Effector CD8-positive, alpha-beta T cell (primary cell): ENCODE measurements at places on chromosomes 6 and 20.

- no peak for DNase-seq
Measured at GRCh38 chr6:170165085-170165470, 125.8 kb downstream of the DLL1 start.

GRCh38 chr6:97586344-97586743 lies 303.3 kb upstream of the MMS22L start:
- no peak for DNase-seq

DNA sequence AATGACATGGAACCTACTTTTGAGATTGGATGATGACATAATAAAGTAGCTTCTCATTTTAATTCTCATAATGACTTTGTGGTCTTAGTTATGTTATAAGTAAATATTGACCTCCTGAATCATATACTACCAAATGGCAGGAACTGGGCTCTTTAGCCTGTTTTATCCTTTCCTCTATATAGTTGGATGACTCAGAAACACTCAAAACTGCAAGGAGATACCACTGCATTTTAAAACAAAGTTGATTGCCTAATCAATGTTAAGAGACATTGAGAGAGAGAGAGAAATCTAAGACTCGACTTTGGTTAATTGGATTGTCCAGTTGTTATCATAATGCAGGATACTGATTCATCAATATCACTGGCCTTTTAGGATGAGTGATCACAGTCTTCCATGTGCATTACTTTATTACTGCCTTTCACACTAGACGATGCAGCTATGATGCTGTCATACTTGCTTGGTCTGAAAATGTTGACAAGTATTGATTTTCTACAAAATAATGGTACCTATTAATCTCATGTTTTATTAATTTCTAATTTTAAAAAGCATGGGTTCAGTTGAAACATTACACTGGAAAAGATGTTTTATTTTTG lies 320.0 kb downstream of the NKAIN2 start:
- DNase-seq: no peak

DNA sequence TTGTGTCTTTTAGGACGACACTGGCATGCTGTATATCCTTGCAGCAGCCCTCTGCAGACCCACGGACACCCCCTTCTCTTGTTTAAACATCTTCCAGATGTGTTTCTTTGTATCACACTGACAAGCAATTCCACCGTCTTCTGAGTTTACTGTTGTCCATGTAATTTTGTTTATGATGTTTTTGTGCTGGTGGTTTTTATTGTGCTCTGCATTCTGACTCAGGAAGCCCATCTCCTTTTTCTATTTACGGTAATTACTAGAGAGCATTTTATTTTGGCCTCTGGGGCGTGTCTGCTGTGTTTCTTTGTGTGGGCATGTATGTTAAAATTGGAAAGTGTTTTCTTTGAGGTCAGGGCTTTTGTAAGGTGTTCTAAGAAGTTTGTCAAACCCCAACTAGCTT lies 111.9 kb downstream of the JARID2 start:
- no peak for DNase-seq

- no peak for DNase-seq
Measured at GRCh38 chr6:150373260-150373701, 4.5 kb downstream of the IYD start.

- DNase-seq: peak; percentile 33
Measured at GRCh38 chr6:43774776-43775534, 4.9 kb downstream of the VEGFA start.

DNA sequence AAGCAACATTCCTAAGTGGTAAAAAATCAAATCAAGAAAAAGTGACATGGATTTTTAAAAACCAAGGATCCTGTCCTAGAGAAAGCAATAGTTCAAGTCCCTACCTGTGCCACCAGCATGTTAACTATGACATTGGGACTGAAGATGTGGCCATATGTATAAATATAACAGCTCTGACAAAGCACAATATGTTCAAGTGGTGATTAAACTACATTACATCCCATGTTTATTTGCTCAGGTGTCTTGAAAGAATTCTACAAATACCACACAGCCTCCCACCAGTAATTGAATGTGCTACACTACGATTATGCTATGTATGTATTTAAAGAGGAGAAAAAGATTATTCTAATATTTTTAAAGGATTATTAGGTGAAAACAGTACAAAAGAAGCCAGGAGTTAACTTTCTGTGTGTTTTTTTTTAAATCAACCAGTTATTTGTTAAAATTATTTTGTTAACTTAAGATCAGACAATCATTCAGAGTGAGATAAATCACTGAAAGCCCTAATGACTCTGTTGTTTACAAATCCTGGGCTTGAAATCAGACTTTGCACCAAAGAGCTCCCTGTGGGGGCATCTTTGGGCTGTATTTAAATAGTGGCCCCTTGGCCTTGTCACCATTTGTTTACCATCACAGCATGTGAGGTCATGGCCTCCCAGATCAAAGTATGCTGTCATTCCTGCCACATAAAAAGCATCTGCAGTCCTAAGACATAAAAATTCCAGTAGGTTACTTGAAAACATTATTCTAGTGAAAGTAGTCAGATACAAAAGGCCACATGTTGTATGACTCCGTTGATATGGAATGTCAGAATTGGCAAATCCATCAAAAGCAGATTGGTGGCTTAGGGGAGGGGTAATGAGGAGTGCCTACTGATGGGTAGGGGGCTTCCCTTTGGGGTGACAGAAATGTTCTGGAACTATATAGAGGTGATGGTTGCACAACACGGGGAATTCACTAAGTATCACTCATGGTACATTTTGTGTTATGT lies 17.1 kb downstream of the TTLL2 start:
- no peak for DNase-seq

DNA sequence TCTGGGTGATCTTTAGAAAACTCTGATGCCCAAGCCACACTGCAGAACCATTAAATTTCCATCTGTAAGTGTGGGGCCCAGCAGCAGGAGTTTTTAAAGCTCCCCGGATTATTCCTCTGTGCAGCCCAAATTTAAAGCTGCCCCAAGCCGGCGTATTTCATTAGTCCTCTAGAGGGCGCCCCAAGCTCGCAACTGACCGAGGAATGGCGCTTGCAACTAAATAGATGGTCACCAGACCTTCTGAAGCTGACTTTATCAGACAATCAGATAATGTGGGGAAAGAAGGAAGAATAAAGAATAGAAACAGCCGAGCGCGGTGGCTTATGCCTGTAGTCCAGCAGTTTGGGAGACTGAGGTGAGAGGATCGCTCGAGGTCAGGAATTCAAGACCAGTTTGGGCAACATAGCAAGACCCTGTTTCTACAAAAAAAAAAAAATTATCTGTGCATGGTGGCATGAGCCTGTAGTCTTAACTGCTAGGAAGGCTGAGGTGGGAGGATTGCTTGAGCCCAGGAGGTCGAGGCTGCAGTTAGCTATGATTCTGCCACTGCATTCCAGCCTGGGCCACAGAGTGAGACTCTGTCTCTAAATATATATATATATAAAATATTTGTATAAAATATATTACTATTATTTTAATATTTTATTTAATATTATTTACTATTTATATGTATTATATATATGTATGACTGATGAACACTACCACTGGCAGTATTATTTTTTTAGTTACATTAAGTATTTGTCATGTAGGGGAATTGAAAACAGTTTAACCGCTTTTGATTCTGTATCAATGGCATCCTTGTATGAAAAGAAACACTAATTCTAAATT lies 56.0 kb downstream of the OTOR start:
- DNase-seq: no peak

DNA sequence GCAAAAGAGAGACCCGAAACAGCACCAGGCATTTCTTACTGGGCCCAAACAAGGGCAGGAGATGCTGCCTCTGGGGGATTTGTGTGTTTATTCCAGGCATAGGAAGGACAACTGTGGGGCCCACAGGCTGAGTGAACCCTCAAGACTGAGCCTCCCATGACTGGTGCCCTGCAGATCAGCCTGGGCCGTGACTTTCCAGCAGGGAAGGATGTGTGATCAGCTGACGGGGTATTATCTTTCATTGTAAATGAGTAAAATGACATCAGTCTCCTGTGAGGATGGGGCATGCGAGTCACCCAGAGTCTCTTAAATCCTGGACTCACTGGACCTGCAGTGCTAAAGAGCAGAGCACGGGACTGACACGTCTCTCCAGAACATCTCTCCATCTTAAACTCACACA lies 3.9 kb upstream of the TEAD3 start:
- DNase-seq: no peak

GRCh38 chr6:5125152-5126006 lies 40.2 kb downstream of the PPP1R3G start:
- DNase-seq: no peak

DNA sequence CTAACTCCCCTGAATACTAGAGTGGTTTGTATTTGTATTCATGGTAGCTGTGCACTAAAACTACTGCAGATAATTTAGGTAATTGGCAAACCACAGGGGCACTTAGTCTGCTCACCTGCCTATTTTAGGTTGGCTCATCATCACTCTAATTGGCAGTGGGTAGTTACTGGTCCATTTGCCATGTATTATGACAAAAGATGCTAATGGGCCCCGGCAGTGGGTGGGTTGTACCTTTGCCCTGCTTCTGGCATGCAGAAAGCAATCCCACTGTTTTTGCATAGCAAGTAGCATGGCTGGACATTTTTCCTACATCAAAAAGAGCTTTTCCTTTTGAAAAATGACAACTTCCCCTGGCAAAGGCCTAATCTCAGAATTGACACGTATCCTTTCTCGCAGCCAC lies 741.4 kb upstream of the MAP3K7 start:
- no peak for DNase-seq

GRCh38 chr6:50653253-50653652 lies 60.1 kb upstream of the TFAP2D start:
- no peak for DNase-seq

DNA sequence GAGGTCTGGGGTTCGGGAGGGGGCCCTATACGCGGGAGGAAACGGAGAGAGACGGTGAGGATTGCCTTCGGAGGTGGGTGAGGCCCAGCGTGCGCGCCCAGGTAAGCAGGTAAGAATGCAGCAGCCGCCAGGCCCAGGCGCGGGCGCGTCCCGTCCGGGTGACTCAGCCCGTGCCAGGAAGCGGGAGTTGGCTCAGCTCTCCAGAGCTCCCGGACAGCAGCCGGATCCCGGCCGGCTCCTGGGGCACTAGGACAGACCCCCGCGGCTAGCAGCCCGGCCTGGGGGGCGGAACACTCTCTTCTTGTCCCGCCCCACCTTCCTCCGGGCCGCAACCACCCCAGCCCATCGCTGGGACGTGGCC lies 1.5 kb upstream of the MDFI start:
- no peak for DNase-seq

DNA sequence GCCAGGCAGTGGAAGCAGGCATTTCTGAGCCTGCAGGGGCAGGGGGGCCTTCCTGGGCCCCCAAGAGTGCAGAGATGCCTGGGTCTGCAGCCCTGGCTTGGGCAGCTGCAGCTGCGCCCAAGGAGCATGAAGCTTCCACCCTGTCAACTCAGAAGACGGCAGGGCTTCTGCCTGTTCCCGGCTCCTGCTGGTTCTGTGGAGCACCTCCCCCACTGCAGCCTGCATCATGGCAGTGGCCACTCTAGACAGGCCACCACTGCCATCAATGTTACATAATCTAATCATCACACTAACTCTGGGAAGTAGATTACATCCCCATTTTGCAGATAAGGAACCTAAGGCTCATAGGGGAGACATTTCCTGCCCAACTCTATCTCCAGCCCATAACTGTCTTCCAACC lies 21.1 kb upstream of the TOP1 start:
- DNase-seq: no peak

GRCh38 chr6:129451187-129451586 lies 258.8 kb downstream of the ARHGAP18 start:
- DNase-seq: no peak

DNA sequence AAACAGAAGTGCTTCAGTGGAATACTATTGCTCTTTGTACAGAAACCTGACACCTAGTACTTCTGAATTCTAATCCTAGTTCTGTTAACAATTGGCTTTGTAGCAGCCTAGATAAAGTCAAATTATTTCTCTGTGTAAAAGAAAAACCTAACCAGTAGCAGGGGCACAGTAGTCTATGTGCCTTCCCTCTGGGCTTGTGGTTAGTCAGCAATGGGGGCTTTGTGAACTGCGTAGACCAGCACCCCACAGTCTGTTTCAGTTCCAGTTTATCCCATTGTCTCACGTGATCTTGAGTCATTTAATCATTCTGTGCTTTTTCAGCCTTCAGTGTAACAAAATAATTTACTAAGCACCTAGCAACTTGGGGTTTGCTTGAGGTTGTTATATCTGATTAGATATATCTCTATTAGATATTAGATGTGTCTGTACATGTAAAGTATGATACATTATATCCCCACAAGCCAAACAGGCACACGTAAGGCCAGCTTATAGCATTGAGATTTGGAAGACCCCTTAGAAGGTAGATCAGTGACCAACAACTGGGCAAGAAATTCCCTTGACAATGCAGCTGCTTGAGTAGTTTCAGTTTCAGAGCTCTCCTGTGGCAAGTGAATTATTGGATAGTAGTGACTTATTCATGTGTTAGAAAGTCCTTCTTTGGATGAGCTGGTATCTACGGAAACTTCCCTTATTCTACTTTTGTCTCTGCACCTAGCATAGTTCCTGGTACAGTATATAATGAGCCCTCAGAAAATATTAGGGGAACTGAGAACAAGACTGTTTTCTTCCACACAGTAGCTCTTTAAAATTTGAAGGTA lies 27.9 kb upstream of the CCR6 start:
- DNase-seq: no peak

DNA sequence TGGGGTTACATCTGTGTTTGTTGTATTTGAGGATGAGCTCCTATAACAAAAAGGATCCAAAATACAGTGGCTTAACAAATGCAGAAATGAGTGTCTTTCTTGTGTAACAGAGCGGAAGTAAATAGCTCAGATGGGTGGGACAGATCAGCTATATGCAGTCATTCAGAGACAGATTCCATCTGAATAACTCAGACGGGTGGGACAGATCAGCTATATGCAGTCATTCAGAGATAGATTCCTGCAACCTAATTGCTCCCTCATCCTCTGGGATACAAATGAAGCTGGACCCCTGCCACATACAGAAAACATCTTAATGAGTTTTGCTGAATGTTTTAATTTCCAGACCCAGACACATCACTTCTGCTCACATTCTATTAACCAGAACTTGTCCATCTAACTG lies 332.3 kb downstream of the BCKDHB start:
- DNase-seq: no peak

DNA sequence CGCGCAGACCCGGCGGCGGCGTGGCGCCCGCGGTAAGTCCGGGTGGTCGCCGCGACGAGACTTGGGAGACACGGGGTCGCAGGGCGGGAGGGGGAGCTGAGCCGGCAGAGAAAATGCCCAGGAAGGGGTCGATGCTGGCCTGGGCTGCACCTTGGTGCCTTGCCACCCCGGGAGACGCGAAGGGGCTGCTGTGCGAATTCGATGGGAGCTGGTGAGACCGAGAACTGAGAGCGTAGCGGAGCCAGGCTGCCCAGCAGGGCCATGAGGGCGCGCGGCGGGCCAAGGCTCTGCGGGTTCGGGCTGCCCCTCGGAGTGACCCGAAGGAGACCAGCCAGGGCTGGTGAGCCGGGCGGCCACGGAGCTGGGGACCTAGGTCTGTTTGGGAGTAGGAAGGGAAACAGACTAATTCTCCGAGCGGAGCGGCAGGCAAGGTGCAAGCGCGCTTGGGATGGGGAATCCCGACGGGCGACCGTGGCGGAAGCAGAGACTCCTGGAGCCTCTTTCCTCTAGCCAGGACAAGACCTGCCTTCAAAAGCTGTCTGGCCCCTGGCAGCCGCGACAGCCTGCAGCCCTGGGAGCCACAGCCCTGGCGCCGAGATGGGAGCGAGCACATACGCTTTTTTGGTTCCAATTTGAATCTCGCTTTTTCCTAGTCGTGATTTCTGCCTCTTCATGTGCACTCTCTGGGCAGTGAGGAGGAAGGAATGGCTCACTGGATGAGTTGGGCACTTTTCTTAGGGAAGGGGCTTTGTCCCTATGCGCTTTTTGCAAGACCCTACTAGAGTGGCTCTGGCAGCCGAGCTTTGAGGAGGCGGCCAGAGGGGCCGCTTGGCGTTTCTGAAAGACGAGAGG lies 691 bp downstream of the SYNDIG1 start:
- DNase-seq: no peak
